ENCODE measurements at places on chromosomes 6 and 20. TPM values are rescaled to one million over a fixed set of nuclear protein-coding genes. Genes with fewer than 3 reads are reported as not detected.

- no peak for DNase-seq
Measured at GRCh38 chr20:1827974-1828785, 67.0 kb upstream of the SIRPA start.

- no peak for DNase-seq
Measured at GRCh38 chr6:3383525-3383924, 73.3 kb downstream of the SLC22A23 start.

- DNase-seq = no peak
Measured at GRCh38 chr6:89209457-89209856, 7.7 kb downstream of the GABRR1 start.

DNA sequence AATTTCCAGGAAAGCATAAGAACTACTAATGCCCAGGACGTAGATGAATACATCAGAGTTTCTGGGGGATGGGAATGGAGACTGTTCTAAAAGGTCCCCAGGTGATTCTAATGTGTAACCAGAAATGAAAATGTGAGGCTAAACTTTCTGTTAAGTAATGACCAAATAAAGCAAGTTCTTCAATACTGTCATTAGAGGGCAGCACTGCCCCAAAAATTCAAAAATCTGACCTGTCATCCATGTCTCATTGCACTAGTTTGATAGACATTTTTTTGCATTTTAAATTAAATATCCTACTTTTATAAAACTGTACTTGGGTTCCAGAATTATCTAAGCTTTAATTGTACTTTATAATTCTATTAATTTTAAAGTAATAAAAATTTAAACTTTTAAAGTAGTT lies 94.9 kb downstream of the RFX6 start:
- no peak for DNase-seq

DNA sequence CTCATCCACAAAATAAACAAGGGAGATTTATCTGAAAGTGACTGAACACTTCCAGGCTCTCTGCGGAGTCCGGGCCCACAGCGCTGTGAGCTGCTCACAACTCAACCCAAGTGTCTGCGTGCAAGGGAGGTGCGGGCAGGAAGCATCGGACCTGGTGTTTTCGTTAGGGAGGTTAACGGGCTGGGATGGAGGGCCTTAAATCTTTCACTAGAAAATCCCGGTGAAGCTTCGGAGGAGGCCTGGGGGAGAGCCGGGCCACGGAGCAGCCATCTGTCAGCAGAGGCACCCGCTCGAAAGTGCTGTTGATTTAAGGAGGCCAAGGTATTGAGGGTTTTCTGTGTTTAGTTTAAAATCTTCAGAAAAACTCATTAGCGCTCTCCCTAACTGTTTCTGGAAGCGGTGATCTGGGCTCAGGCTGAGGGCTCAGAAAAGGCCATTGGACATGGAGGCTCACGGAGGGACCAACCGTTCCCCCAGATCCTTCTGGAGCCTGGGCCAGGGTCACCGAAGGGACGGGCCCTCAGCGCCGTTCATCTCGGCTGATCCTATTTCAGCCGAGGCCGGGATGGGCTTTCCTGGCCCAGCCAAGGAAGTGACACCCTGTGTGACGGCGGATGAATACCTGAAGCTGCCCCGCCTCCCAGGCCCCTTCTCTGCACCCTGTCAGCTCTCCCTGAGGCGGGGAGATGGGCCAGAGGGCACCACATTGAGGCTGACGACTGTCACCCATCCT lies 20.7 kb downstream of the GATA5 start:
- DNase-seq = no peak

DNA sequence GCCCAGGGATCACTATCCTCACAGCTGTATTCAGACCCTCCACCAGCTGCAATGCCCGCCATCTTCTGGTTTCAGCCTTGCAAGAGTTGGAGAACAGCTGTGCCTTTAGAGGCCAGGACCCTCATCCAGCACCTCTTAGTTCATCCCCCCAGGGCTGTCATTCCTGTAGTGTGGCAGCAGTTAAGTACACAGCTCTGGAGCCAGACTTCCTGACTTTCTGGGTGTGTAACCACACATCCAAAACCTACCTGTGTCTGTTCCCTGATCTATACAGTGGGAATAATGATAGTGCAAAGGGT lies 452 bp upstream of the TREM2 start:
- no peak for DNase-seq

The MUC21 gene
- total RNA-seq = not detected

The SLC22A1 gene
- 0.51 TPM for total RNA-seq

The SPTLC3 gene
- 6.9 TPM for total RNA-seq

The CLPSL2 gene
- not detected for total RNA-seq

DNA sequence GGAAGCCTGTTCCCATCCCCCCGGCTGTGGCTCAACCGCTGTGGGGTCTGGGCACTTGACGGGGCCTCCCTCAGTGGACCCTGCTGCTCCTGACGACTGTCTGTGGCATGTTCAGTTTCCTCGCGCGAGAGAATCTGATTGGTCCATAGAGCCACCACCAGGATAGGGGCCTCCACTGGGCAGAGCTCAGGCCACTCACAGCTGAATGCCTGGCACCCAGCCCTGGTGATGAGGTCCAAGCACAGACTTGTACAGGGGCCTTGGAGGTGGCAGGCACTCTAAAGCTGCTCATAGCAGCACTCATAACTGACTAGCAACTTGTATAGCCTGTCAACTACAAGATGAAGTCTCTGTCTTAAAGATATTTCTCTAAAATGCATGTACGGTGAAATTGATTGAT lies 368.1 kb downstream of the NRN1 start:
- DNase-seq = no peak

The PRSS16 gene
- total RNA-seq = 0.16 TPM

DNA sequence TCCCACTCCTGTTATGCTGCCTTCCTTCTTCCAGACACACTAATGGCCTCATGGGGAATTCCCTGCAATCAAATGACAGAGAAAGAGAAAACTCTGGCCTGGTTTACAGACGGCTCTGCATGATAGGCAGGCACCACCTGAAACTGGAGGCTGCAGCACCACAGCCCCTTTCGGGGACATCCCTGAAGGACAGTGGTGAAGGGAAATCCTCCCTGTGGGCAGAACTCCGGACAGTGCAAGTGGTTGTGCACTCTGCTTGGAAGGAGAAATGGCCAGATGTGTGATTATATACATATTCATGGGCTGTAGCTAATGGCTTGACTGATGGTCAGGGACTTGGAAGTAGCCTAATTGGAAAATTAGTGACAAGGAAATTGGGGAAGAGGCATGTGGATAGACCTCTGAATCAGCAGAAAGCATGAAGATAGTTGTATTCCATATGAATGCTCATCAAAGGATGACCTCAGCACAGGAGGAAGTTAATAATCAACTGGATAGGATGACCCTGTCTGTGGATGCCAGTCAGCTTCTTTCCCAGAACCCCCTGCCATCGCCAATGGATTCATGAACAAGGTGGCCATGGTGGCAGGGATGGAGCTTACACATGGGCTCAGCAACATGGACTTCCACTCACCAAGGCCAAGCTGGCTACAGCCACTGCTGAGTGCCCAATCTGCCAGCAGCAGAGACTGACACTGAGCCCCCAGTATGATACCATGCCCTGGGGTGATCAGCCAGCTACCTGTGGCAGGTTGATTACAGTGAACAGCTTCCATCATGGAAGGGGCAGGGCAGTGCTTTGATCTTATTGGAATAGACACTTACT lies 44.5 kb upstream of the VSX1 start:
- DNase-seq = no peak

The ZBP1 gene
- 0.22 TPM for total RNA-seq

The TCF21 gene
- 5.2 TPM for total RNA-seq

- DNase-seq = no peak
Measured at GRCh38 chr6:54958446-54958845, 111.9 kb downstream of the FAM83B start.

GRCh38 chr20:38277691-38278090 lies 17.2 kb upstream of the KIAA1755 start:
- no peak for DNase-seq

DNA sequence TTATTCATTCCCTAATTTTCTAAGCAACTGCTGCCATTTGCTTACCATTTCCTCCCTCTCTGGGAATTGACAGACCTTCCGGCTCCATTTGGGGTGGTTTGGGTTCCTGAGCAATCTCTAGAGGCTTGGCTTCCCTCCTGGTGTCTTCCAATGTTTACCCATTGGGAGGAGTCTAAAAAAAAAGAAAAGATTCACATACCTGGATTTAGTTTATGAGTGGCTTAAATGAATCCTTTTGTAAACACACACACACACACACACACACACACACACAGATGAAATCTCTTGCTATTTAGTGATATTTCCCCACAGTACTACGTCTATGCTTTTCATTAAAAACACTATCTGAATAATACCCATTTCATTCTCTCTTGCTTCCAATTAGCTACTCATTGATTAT lies 48.3 kb upstream of the TRAF3IP2 start:
- DNase-seq = no peak

GRCh38 chr6:45688180-45688579 lies 310.4 kb upstream of the SUPT3H start:
- DNase-seq = no peak

The SMIM13 gene
- total RNA-seq = 12.6 TPM

GRCh38 chr6:99393366-99393697 lies 663 bp downstream of the COQ3 start:
- DNase-seq = no peak

GRCh38 chr6:166361077-166361429 lies 18.7 kb upstream of the SFT2D1 start:
- no peak for DNase-seq

- no peak for DNase-seq
Measured at GRCh38 chr6:165647041-165647440, 16.0 kb downstream of the PDE10A start.

DNA sequence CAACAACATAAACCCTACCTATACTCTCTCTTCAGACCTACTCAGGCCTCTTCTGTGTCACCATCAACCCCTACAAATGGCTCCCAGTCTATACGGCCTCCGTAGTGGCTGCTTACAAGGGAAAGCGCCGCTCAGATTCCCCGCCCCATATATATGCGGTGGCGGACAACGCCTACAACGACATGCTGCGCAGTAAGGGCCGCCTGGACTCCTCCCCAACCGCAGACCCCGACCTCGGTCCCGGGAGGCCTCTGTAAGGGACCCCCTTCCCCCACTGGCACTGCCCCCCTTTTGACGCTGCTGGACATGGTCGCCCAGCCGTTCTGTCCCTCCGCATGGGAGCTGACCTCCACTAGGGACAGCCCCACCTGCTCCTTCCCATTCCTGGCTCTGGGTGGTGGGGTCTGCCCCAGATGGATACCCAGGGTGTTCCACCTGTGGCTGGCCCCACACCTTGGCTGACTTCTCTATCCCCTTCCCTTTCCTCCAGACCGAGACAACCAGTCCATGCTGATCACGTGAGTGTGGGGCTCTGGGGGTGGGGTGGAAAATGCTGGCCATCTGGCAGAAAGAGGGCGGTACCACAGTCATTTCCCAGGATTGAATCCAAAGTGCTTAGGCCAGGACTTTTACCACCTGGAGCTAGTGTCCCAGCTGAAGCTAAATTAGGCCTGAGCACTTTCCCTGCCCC lies 25.0 kb downstream of the MYH7B start:
- DNase-seq = no peak

DNA sequence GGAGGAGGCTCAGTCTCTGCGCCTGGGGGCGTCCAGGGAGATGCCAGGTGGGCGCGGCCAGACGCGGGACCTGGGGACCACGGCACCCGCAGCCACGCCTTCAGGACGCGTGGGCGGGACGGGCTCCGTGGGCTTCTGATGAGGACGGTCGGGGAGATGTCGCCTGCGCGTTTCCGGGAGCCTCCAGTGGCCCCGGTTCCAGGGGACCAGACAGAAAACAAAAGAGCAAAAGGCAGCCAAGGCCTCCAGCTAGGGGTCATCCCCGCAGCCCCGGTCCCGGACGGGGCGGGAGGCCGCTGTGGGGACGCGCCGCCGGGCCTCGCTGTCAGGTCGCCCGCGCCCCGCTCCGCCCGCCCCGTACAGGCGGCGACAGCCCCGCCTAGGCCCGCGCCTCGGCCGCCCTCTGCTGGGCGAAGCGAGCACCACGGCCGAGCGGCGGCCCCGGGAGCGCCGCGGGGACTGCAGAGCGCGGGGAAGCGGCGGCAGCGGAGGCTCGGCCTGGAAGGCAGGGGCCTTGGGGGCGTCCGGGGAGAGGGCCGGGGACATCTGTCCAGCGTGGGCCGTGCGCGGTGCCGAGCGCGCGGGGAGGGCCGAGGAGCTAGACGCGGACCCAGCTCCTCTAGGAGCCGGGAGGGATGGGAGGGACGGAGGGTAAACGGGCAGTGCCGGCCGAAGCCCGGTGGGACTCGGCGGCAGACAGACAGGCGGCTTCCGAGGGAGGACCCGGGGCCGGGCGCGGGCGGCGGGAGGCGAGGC lies 48.7 kb downstream of the TMEM242 start:
- DNase-seq = peak; percentile 94

The NOX3 gene
- total RNA-seq = not detected

DNA sequence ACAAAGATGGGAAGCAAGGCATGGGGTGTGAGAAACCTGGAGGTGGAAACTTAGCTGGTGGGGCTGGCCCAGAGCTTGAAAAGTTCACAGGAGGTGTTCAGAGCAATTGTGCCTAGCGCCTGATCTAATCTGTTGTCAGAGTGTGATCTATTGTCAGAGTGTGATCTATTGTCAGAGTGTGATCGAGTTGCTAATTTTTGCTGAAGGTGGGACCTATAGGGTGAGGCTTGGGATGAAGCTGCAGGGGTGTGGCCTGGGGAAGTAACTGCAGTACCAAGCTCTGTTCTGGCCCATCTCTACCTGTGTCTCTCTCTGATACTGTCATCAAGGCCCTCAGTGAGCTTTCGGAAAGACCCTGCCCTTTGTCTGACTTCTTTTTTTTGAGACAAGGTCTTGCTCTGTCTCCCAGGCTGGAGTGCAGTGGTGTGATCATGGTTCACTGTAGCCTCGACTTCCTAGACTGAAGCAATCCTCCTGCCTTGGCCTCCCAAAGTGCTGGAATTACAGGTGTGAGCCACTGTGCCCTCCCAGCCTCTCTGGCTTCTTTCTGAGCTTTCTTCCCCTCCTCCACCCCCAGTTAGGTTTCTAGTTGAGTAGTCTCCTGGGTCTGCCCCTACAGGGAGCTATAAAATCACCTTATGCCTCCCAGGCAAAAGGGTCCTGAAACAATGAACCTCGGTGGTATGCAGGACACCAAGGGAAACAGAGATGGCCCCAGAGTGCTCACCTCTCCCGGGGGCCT lies 150.8 kb upstream of the RNF24 start:
- DNase-seq = no peak
